ENCODE measurements at places on chromosomes 3 and 15. TPM values are rescaled to one million over a fixed set of nuclear protein-coding genes. Genes with fewer than 3 reads are reported as not detected.

Gene CKMT1A
- total RNA-seq = 3.3 TPM

Gene TMEM207
- total RNA-seq = not detected

Gene GOLGA8T
- 1.6 TPM for total RNA-seq

Gene ROPN1B
- total RNA-seq = not detected

Gene PATL2
- total RNA-seq = 0.34 TPM

Gene LRRC31
- not detected for total RNA-seq

Gene CNTN4
- total RNA-seq = not detected

Gene PLA2G4D
- total RNA-seq = not detected
